ENCODE measurements at places on chromosomes 5 and 9. TPM values are rescaled to one million over a fixed set of nuclear protein-coding genes. Genes with fewer than 3 reads are reported as not detected.

FOXD4 gene
- not detected for total RNA-seq

BTNL3 gene
- not detected for total RNA-seq

ANKRD31 gene
- not detected for total RNA-seq

LHX3 gene
- total RNA-seq, result not detected

TPPP gene
- under 0.01 TPM for total RNA-seq

STING1 gene
- total RNA-seq, result 43.0 TPM

CER1 gene
- total RNA-seq, result not detected

LRRC19 gene
- not detected for total RNA-seq

NUTM2F gene
- not detected for total RNA-seq

SPATA31C1 gene
- total RNA-seq, result not detected

LHX6 gene
- total RNA-seq, result not detected

SLC1A3 gene
- total RNA-seq, result not detected

SLC46A2 gene
- total RNA-seq, result not detected

MORN5 gene
- total RNA-seq, result not detected

SPATA9 gene
- not detected for total RNA-seq

TMEM174 gene
- total RNA-seq, result not detected

SPINK7 gene
- total RNA-seq, result not detected

LVRN gene
- 0.35 TPM for total RNA-seq

FNIP1 gene
- 16.4 TPM for total RNA-seq

SLC25A48 gene
- total RNA-seq, result not detected

HDAC3 gene
- total RNA-seq, result 67.2 TPM

WWC1 gene
- total RNA-seq, result not detected

PCDHGB4 gene
- total RNA-seq, result 4.6 TPM

C9orf153 gene
- not detected for total RNA-seq

OBP2B gene
- not detected for total RNA-seq

IL3 gene
- total RNA-seq, result not detected

PTGER4 gene
- total RNA-seq, result 25.5 TPM

ZBTB26 gene
- 2.1 TPM for total RNA-seq

ADAMTSL1 gene
- 55.4 TPM for total RNA-seq

CCIN gene
- total RNA-seq, result 0.71 TPM

DCP2 gene
- 39.7 TPM for total RNA-seq

EPB41L4A gene
- total RNA-seq, result not detected

CCNI2 gene
- not detected for total RNA-seq

LEAP2 gene
- not detected for total RNA-seq

CNTNAP3B gene
- total RNA-seq, result 2.6 TPM

TRAF1 gene
- total RNA-seq, result 3.9 TPM

PLPP7 gene
- total RNA-seq, result 14.9 TPM

GNE gene
- 30.0 TPM for total RNA-seq

LNPEP gene
- total RNA-seq, result 12.6 TPM

TRPM6 gene
- total RNA-seq, result not detected

GFI1B gene
- total RNA-seq, result not detected

CLIC3 gene
- total RNA-seq, result 29.6 TPM

SVEP1 gene
- total RNA-seq, result 11.3 TPM

SLC36A2 gene
- not detected for total RNA-seq

GGTA1 gene
- total RNA-seq, result not detected

PCDHA12 gene
- total RNA-seq, result not detected

FOXD4L3 gene
- not detected for total RNA-seq

EGFL7 gene
- 19.3 TPM for total RNA-seq

NR5A1 gene
- not detected for total RNA-seq

IL33 gene
- 29.1 TPM for total RNA-seq

SUSD3 gene
- 55.5 TPM for total RNA-seq

HTR1A gene
- total RNA-seq, result not detected

TMC1 gene
- total RNA-seq, result not detected
